Colonic mucosa (tissue), 4 donors: ENCODE measurements at places on chromosomes 3 and 15. TPM values are rescaled to one million over a fixed set of nuclear protein-coding genes. Genes with fewer than 3 reads are reported as not detected.

DNA sequence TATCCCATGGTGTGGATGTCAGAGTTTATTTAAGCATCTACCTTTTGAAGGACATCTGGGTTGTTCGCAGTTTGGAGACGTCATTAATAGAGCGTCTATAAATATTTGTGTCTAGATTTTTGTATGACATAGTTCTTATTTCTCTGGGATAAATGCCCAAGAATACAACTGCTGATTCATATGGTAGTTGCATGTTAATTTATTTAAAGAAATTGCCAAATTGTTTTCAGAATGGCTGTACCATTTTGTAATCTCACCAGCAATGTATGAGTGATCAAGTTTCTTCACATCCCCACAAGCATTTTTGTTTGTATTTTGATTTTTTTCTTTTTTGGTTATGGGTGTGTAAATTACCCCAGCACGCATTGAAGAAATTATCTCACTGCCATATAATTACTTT lies 656.9 kb downstream of the NTRK3 start:
- DNase-seq: no peak

- DNase-seq: no peak
These were observed 138.8 kb downstream of the TUSC7 start for GRCh38 chr3:116848248-116848829.

- no peak for DNase-seq
These were observed 31.4 kb upstream of the ZBTB38 start for GRCh38 chr3:141336672-141337522.

ARNT2 gene
- 2.7 TPM for total RNA-seq
